Stimulated activated CD8-positive, alpha-beta memory T cell treated with anti-CD3 and anti-CD28 coated beads, Interleukin-7, amount 100 ng/mL, for 4 hours (primary cell): ENCODE measurements at places on chromosomes 2 and 18.

DNA sequence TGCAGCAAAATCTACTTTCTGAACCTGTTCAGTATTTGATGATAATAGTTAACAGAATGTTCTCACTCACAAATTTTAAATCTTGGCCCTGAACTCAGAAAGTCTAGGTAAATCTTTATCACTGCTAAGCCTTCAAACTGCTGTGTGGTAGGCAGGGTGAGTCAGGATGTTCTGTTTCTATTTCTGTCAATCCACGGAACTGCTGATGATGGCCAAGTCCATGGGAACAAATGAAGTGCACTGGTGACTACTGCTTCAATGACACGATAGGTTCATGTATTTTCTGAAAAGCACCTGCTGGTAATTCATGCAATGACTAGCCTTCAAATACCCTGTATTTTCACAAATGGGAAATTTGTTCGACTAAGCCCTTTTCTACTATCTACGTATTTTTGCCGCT is 14.2 kb downstream of the NIFK start:
- no peak for DNase-seq

- DNase-seq, result no peak
Observed at GRCh38 chr2:186611526-186611925, 21.7 kb downstream of the ITGAV start.

GRCh38 chr18:58866066-58866772 is 1.5 kb downstream of the ZNF532 start:
- no peak for DNase-seq

DNA sequence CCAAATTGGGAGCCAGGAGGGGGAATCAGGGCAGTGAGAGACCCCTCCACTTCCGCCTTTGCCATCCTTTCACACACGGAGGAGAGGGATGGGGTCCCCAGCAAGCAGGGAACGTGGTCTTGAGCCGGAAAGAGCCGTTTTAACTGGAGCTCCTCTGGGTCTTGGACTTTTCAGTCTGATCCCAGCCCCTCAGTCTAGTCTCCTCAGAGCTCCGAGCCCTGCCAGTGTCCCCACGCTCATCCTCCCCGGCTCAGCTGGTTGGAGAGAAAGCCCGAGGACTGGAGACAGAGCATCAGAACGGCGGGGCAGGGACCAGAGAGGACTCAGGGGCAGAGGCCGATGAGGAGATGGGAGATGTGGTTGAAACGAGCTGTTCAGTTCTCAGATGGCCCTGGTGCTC is 26.1 kb upstream of the OTOF start:
- DNase-seq, result no peak

GRCh38 chr2:68915393-68915792 is 37.3 kb downstream of the GKN2 start:
- no peak for DNase-seq

GRCh38 chr2:209505410-209505809 is 81.6 kb downstream of the MAP2 start:
- DNase-seq, result no peak

DNA sequence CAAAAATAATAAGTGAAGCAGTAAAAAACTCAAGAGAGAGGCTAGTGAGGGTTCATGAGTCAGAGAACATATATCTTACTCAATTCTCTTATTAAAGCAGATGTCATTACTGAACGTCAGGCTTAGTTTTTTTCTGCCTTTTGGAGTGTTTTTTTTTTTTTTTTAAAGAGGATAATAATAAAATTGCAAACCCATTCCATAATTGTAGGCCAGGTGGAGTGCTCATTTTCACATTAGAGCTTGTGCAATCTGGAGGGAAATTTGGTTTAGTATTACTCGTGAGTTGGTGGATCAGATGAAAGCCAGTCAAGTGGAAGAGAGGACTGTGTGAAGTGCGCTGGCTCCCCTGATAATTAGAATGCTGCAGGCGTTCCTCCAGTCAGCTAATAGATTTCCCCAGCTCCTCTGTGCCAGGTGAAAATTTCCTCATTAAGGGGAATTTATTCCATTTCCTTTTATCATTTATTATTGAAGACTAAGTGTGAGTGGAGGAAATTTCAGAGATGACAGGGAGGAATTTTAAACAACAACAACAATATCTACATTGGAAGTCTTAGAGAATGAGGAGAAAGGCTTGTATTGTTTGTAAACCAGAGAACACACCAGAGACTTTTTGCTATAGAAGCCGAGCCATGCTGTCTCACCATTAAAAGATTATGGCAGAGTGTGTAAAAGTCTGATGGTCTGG is 74.6 kb downstream of the CPS1 start:
- DNase-seq, result no peak

DNA sequence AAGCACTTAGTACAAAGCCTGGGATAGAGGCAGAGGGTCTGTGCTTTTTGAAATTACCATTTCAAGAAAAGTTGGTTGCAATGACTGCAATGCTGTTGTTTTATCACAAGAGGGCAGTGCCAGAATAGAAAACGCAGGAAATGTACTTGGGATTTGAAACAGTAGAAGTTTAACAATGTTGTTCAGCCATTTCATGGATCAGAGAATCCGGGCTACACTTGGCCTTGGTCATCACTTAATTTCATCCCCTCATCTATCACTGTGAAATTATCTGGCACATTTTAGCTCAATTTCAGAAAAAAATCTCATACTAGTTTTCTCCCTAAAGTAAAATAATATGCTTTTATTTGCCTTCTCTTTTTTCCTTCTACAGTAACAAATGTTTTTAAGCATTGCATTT is 70.8 kb downstream of the RAPGEF4 start:
- DNase-seq, result no peak

DNA sequence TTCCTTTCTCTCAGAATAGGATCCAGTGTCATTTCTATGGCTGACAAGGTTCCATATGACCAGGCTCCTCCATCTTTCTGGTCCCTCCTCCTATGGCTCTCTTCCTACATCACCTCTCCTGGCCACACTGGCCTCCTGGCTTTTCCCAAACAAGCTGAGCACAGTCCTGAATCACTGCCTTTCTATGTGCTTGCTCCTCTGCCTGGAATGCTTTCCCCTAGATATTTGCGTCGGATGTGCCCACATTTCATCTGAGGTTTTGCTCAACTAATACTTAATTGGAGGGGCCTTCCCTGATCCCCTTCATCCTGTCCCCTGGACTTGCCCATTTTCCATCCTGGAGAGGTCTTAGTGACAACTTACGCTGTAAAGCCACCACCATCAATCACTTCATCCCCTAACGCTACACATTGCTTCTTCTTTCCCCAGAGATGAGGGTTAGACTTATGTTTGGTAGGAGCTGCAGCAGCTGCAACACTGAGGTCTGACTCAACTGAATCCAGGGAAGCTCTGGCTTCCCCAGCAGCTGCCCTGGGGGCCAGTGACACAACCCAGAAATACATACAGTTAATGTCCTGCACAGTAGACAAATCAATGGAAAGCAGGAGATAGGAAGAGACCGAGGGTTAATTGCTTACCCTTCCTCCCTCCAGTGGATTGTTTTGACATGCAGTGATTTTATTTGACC is 42.9 kb downstream of the QPCT start:
- DNase-seq, result no peak

DNA sequence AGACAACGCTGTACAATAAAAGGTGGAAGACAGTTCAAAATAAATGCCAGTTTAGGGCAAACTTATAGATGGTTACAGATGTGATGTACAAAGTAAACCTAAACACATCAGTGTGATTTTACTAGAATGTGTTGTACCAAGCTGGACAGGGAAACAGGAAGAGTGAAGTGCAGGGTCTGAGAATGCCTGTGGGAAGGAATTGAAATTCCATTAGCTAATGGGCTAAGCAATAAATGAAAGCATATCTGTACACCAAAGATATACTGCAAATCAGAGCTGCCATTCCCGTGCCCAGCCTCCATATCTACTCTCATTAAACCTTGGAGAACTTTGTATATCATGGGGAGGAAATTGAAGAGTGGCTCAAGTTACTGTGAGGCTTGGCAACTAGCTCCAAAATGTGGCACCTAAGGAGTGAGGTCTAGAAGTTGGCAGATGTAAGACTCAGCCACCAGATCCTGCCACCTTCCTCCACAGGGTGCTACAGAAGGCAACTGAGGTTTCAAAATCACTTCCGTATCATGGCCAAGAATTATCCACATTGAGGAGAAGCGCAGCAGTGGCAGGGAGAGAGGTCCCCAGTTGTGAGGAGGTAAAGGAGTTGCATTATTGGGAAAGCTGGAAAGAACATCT is 277.8 kb downstream of the TCF4 start:
- no peak for DNase-seq

- no peak for DNase-seq
Observed at GRCh38 chr18:3262234-3263131, 550 bp downstream of the MYL12B start.

- no peak for DNase-seq
Observed at GRCh38 chr2:111626037-111626864, 257.7 kb downstream of the ANAPC1 start.

DNA sequence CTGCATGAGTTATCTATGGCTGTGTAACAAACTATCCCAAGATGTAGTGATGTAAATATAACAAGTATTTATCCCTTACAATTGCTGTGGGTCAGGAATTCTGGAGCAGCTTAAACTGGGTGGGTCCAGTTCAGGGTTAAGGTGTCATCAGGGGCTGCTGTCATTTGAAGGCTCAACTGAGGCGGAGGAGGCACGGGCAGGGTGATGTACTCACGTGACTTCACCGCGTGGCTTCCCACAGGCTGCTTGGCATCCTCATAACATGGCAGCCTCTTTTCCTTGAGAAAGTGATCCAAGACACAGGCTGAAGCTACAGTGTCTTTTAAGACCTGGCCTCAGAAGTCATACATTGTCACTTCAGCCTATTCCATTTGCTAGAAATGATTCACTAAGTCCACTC is 125.8 kb downstream of the PTGR3 start:
- no peak for DNase-seq

- no peak for DNase-seq
Observed at GRCh38 chr2:137950238-137950637, 14.0 kb upstream of the HNMT start.

DNA sequence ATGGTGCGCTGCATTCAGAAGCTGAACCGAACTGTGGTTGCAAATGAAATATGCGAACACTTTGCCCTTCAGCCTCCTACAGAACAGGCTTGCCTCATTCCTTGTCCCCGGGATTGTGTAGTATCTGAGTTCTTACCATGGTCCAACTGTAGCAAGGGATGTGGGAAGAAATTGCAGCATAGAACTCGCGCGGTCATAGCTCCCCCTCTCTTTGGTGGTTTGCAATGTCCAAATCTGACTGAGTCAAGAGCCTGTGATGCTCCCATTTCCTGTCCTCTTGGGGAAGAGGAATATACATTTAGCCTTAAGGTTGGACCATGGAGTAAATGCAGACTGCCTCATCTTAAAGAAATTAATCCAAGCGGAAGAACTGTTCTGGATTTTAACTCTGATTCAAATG is 291.4 kb downstream of the THSD7B start:
- no peak for DNase-seq

GRCh38 chr2:207363761-207364290 is 165.9 kb upstream of the CREB1 start:
- DNase-seq, result no peak

DNA sequence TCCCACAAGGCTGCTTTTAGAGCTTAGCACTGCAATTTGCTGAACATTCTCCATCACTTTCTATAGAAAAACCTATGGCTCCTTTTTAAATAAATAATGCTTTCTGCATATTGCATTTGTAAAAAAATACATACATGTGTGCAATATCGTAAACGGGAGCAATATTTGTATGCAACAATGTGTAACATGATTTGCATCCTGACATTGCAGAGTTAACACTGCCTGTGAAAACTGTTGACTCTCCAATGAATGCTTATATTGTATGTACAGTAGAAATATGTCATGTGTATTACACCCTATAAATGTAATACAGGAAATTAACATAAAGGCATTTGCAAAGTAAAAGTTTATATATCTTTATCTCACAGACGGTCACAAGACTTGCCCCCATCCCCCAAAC is 135.0 kb upstream of the PIEZO2 start:
- no peak for DNase-seq

DNA sequence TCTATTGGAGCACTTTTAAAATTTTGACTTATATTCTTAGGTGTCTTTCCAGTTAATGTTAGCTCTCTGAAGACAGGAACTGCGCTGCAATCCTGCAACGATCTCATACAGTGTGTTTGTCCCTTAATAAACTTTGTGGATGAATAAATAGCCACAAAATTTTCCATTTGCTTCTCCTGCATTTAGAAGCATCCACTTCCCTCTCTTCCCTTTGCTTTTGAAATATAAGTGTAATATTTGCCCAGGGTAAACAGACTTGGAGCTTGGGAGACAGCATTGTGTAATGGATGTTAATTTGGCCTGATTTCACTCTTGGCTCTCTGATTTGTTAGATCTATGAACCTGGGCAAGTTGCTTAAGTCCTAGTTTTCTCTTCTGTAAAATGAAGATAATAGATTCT is 58.2 kb upstream of the CD28 start:
- no peak for DNase-seq

DNA sequence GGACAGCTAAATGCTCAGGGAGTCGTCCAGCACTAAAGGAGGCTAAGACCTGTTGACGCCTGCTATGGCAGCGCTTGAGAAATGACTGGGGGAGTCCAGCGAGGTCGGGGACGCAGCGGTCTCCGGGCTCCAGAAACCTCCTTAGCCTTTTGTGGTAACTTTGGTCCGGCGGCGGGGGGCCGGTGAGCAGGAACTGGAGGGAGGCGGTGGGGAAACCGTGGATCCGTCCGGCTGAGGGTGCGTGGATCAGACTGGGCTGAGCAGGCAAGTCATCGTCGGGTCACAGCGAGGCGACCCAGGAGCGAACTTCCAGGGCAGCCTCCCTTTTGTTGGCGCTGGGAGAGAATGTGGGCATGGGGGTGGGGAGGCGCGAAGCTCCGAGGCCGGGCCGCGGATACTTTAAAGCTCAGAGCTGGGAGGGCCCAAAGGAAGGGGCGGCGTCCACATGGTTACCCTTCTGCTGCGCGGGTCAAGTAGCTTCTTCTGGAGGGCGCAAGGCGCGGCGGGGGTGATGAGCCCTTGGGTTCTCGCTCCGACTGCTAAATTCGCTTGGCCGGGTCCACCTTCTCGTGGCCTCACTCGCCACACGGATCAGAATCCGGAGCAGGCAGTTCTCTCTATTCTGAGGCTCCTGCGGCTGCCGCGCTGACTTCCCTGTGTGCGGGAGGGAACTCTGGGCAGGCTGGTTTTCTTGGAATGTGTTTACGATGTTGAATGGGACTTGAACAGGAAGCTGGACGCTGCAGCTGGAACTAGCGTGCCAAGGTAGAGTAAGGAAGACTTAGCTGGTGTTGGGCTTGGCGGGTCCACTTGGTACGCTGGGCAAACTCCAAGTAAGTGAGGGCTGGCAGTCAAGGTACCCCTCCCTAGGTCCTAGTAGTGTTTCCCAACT is 920 bp downstream of the GULP1 start:
- no peak for DNase-seq

GRCh38 chr18:46250084-46250811 is 146.1 kb downstream of the HAUS1 start:
- peak; percentile 7 for DNase-seq
